ENCODE measurements at places on chromosomes 11 and 22. TPM values are rescaled to one million over a fixed set of nuclear protein-coding genes. Genes with fewer than 3 reads are reported as not detected.

Gene MPZL2
- total RNA-seq: 1.4 TPM

Gene POGLUT3
- 16.0 TPM for total RNA-seq

Gene FOLR2
- total RNA-seq: not detected

Gene TRIM49B
- not detected for total RNA-seq

Gene POU2F3
- total RNA-seq: 0.61 TPM

Gene EHF
- 0.60 TPM for total RNA-seq

Gene TOLLIP
- 25.8 TPM for total RNA-seq

Gene APOA4
- total RNA-seq: not detected

Gene HSPA8
- total RNA-seq: 1,051 TPM

Gene TEAD1
- total RNA-seq: 79.9 TPM

Gene MAPK8IP2
- total RNA-seq: 1.8 TPM

Gene C1QTNF5
- 2.2 TPM for total RNA-seq

Gene GSTT2B
- 23.2 TPM for total RNA-seq

Gene ZNF280A
- total RNA-seq: 0.22 TPM

Gene MUC6
- 0.07 TPM for total RNA-seq

Gene RAB3IL1
- total RNA-seq: 7.2 TPM

Gene TYR
- total RNA-seq: not detected

Gene PDE3B
- total RNA-seq: 9.4 TPM

Gene RIMBP3C
- total RNA-seq: not detected

Gene MIAT
- total RNA-seq: 58.2 TPM

Gene ME3
- total RNA-seq: 1.2 TPM

Gene PATE2
- not detected for total RNA-seq

Gene SMIM35
- total RNA-seq: not detected

Gene CTSW
- not detected for total RNA-seq

Gene ARFIP2
- 53.1 TPM for total RNA-seq

All from WTC11 (cell line).